Airway epithelial cell (primary cell): ENCODE measurements at places on chromosomes 13 and 19. TPM values are rescaled to one million over a fixed set of nuclear protein-coding genes. Genes with fewer than 3 reads are reported as not detected.

ZNF99 gene
- not detected in 2 replicates for total RNA-seq

ZNF358 gene
- 26.9 and 30.2 TPM in 2 replicates for total RNA-seq

NLRP5 gene
- not detected in 2 replicates for total RNA-seq

RASGRP4 gene
- not detected in 2 replicates for total RNA-seq

ZNF256 gene
- total RNA-seq, result 0.88 and 3.7 TPM in 2 replicates

PCDH9 gene
- 0.35 and 0.37 TPM in 2 replicates for total RNA-seq

TEX26 gene
- total RNA-seq, result not detected in 2 replicates

WDR87 gene
- not detected in 2 replicates for total RNA-seq
